Astrocyte (in vitro differentiated cells and primary cell): ENCODE measurements at places on chromosomes 1 and 21. TPM values are rescaled to one million over a fixed set of nuclear protein-coding genes. Genes with fewer than 3 reads are reported as not detected.

GRCh38 chr1:162297208-162297607, 79.4 kb downstream of the SPATA46 start:
- no peak overlapping the region for H3K4me3 ChIP-seq
- H3K27me3 ChIP-seq: no peaks in the 10 kb centered on the region
- H3K27ac ChIP-seq: no peak overlapping the region
- H3K4me1 ChIP-seq: peaks cover 4% of the 10 kb centered on the region
- DNase-seq: no peak
- H3K36me3 ChIP-seq: no peaks in the 10 kb centered on the region

CELA2B gene
- not detected in 2 replicates for total RNA-seq

RASSF5 gene
- total RNA-seq: 0.43 and 0.53 TPM in 2 replicates

GRCh38 chr1:232599178-232600041, 30.5 kb downstream of the SIPA1L2 start:
- no peaks in the 10 kb centered on the region for H3K27me3 ChIP-seq
- no peak for DNase-seq
- H3K4me1 ChIP-seq: no peaks in the 10 kb centered on the region

OR10J1 gene
- not detected in 2 replicates for total RNA-seq

DNA sequence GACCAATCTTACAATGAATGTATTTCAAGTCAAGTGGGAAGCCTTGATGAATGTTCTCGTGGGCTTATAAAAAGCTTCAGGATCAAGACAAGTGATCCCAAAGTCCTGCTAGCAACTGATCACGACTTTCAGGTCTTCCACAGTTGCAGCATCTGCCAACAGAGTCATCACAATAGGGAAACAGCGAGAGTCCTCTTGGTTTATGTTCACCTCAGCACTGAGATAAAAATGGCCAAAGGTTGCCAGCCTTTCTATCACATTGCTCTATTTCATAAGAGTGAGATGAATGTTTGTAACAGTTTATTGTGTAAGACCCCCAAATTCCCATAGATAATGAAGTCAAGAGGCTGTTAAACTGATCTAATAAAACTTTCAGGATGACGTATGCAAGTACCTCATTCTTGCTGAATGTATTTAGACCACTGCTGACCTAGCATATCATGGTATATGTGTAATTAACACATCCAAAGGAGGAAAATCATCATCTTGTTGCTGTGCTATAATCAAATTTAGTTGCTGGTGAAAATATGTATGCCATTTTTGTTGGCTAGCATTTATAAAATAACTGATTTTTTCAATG, 150.6 kb downstream of the TGFBR3 start:
- peaks cover 41% of the 10 kb centered on the region for H3K4me1 ChIP-seq
- H3K27ac ChIP-seq: no peak overlapping the region
- no peak for DNase-seq

SPRR2E gene
- not detected in 2 replicates for total RNA-seq

DNA sequence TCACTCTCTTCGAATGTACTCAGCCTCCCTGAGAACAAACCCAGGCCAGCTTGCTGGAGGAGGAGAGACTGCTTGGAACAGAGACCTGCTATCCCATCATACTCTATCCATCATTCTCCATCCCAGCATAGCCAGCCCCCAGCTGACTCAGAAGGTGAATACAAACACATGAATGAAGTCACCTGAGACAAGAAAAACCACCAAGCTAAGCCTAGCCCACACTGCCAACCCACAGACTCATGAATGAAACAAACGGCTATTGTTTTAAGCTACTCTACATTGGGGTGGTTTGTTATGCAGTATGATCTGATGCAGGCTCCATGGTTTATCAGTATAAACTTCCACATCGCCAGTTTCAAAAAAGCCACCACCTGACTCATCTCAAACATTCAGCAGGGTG, 395.6 kb downstream of the SETD4 start:
- H3K27ac ChIP-seq: peak overlapping the region; percentile 1
- peaks cover 8% of the 10 kb centered on the region for H3K4me1 ChIP-seq
- H3K36me3 ChIP-seq: no peaks in the 10 kb centered on the region
- H3K4me3 ChIP-seq: no peak overlapping the region
- DNase-seq: peak; percentile 90

AGT gene
- total RNA-seq: 1.2 and 3.0 TPM in 2 replicates

GRCh38 chr1:160376525-160377131, 9.8 kb downstream of the NHLH1 start:
- no peak overlapping the region for H3K27ac ChIP-seq
- DNase-seq: peak; percentile 53
- H3K4me1 ChIP-seq: peaks cover 19% of the 10 kb centered on the region

DISP1 gene
- total RNA-seq: 4.1 and 4.8 TPM in 2 replicates
